Body of pancreas (tissue), 4 donors: ENCODE measurements at places on chromosomes 11 and 22.
A peak's percentile ranks its signal among the peaks of the same experiment; 100 is the strongest.

DNA sequence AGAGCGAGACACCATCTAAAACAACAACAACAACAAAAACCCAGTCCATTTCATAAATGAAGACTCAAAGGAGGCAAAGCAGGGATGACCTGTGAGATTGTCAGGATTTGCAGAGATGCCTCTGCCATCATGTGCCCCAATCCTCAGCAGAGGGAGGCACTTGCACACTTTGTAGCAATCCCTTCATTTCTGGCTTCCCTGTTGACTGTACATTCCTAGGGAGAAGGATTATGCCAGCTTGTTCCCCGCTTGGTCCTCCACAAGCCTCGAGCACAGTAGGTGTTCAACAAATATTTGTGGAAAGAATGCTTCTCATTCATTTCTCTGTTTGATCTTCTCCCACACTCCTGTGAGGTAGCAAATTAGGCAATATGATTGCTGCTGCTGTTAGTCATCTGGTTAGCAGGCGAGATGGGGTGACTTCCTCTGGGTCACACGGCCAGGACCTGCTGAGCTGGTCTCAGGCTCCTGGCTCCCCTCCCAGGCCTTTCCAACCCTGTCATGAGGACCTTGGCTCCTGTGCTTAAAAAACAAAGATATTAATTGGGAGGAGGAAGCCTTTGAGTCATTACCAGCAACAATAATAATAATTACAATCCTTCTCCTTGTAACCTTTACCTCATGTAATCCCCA, 34.1 kb downstream of the LIF start:
- H3K4me3 ChIP-seq, result no peak overlapping the region
- H3K36me3 ChIP-seq, result no peaks in the 10 kb centered on the region
- DNase-seq, result peak; percentile 92
- peak overlapping the region; percentile 72 for H3K27ac ChIP-seq
- H3K27me3 ChIP-seq, result no peaks in the 10 kb centered on the region

GRCh38 chr22:19940536-19941364, 822 bp upstream of the COMT start:
- no peaks in the 10 kb centered on the region for H3K36me3 ChIP-seq
- peak overlapping the region; percentile 48 for H3K4me3 ChIP-seq
- H3K4me1 ChIP-seq, result peaks cover 39% of the 10 kb centered on the region
- no peaks in the 10 kb centered on the region for H3K27me3 ChIP-seq
- peak overlapping the region; percentile 85 for H3K27ac ChIP-seq
- no peak for DNase-seq

DNA sequence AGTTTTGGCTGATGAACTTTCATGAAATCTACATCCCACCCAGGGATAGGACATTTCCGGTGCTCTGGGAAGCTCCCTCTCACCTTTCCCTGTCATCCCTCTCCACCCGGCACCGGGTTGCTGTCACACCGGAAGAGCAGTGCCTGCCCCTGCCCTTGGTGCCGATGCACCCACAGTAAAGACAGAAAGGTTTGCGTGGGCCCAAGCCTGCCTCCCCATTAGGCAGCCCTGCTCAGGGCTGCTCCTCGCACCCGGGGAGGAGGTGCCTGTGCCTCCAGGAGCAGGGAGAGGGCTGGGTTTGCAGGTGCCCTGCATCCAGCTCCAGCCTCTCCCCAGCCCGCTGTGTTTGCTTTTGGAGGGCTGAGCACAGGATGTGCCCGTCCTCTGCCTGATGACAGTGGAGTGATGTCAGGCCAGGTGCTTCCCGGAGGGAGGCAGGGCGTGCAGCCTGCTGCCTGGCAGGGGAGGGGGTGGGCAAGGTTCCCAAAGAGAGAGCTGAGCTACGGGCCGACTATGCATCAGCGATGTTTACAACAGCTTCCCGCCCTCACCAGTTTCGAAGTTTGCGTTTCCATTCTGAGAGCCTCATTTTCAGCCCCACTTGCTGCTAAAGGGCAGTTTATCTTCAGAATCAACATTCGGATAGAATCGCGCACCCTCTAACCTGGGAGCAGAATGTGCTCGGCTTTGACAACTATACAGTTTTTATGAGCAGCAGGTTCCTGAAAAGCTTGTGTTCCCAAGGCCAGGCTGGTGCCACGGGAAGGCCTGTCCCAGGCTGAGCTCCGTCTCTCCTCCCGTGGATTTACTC, 83.2 kb upstream of the CLDN5 start:
- no peak overlapping the region for H3K4me3 ChIP-seq
- no peaks in the 10 kb centered on the region for H3K36me3 ChIP-seq
- peak; percentile 67 for DNase-seq
- no peaks in the 10 kb centered on the region for H3K27me3 ChIP-seq
- peak overlapping the region; percentile 19 for H3K27ac ChIP-seq

GRCh38 chr11:130106381-130106780, 36.7 kb downstream of the APLP2 start:
- no peak overlapping the region for H3K27ac ChIP-seq
- H3K27me3 ChIP-seq, result no peaks in the 10 kb centered on the region
- no peaks in the 10 kb centered on the region for H3K36me3 ChIP-seq
- no peak for DNase-seq
- H3K4me3 ChIP-seq, result no peak overlapping the region

GRCh38 chr11:95575517-95575916, 214.1 kb downstream of the FAM76B start:
- H3K4me1 ChIP-seq, result no peaks in the 10 kb centered on the region
- H3K36me3 ChIP-seq, result no peaks in the 10 kb centered on the region
- H3K27ac ChIP-seq, result no peak overlapping the region
- no peak for DNase-seq
- no peaks in the 10 kb centered on the region for H3K27me3 ChIP-seq

GRCh38 chr11:67270256-67271204, 4.3 kb downstream of the GRK2 start:
- no peaks in the 10 kb centered on the region for H3K27me3 ChIP-seq
- DNase-seq, result peak; percentile 56
- H3K27ac ChIP-seq, result peak overlapping the region; percentile 83
- H3K4me3 ChIP-seq, result no peak overlapping the region
- peaks cover 87% of the 10 kb centered on the region for H3K4me1 ChIP-seq
- no peaks in the 10 kb centered on the region for H3K36me3 ChIP-seq

GRCh38 chr11:45501392-45502225, 163.8 kb downstream of the CHST1 start:
- DNase-seq, result no peak
- no peaks in the 10 kb centered on the region for H3K4me1 ChIP-seq
- H3K27me3 ChIP-seq, result no peaks in the 10 kb centered on the region
- H3K27ac ChIP-seq, result no peak overlapping the region
- no peaks in the 10 kb centered on the region for H3K36me3 ChIP-seq

GRCh38 chr11:1574238-1574932, 2.3 kb upstream of the DUSP8 start:
- H3K27me3 ChIP-seq, result no peaks in the 10 kb centered on the region
- H3K27ac ChIP-seq, result peak overlapping the region; percentile 96
- no peak overlapping the region for H3K4me3 ChIP-seq
- H3K4me1 ChIP-seq, result peaks cover 36% of the 10 kb centered on the region
- no peaks in the 10 kb centered on the region for H3K36me3 ChIP-seq

DNA sequence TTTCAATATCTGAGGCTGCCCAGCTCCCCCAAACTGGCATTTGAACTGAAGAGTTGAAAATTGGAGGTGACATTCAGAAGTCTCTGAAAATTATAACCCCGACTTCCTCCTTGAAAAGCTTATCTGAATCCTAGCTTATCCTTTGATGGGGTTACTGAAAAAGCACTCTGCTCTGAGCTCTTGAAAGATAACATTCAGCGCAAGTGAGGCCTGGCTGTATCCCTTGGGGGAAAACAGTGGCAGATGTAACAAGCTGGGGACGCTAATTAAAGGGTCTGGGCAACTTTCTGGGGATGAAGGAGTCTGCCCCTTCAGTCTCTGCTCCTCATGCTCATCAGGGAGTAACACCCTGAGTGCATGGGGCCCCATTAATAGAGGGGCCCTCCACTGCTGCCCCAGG, 402.0 kb upstream of the CADM1 start:
- no peaks in the 10 kb centered on the region for H3K4me1 ChIP-seq
- no peak overlapping the region for H3K4me3 ChIP-seq
- no peak overlapping the region for H3K27ac ChIP-seq

- no peaks in the 10 kb centered on the region for H3K27me3 ChIP-seq
- H3K4me1 ChIP-seq, result no peaks in the 10 kb centered on the region
- no peaks in the 10 kb centered on the region for H3K36me3 ChIP-seq
- H3K4me3 ChIP-seq, result no peak overlapping the region
- no peak overlapping the region for H3K27ac ChIP-seq
- no peak for DNase-seq
These were observed 76.9 kb upstream of the API5 start for GRCh38 chr11:43234881-43235280.
